ENCODE measurements at places on chromosomes 6 and 20. TPM values are rescaled to one million over a fixed set of nuclear protein-coding genes. Genes with fewer than 3 reads are reported as not detected.

- H3K27ac ChIP-seq = peak overlapping the region; percentile 3
- H3K36me3 ChIP-seq = no peaks in the 10 kb centered on the region
- peaks cover 3% of the 10 kb centered on the region for H3K4me1 ChIP-seq
- H3K4me3 ChIP-seq = no peak overlapping the region
Measured at GRCh38 chr20:18986146-18986830, 172.7 kb downstream of the SCP2D1 start.

RCAN2 gene
- total RNA-seq = 11.7 TPM

KIAA0408 gene
- 55.0 TPM for total RNA-seq

DNA sequence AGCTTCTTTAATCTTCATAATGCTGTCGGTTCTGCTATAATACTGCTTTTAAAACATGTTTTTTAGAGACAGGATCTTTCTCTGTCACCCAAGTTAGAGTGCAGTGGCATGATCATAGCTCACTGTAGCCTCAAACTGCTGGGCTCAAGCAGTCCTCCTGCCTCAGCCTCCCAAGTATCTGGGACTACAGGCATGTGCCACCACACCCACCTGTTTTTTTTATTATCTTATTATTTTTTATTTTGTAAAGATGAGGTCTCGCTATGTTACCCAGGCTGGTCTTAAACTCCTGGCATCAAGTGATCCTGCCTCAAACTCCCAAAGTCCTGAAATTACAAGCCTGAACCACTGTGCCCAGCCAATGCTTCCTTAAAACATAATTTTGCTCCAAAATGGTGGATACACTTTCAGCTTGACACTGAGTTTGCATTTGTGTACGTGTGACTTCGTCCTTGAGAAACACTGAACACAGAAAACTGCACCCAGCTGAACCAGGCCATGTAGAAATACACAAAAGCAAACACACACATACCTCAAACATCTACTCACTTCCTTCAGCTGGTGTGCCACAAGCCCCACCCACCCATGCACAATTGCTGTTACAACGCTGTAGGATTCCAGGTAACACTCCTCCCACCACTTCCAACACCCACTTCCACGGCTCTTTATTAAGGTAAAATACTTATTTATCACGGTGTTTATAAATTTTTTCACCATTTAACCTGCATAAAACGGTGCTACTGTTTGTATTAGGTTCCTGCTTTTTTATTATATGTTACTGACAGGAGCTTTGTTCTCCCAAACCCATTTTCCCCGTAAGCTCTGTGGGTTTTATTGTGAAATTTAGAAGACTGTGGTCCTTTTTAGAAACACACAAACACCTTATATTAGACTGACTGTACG lies 109.1 kb downstream of the TSHZ2 start:
- peaks cover 14% of the 10 kb centered on the region for H3K4me1 ChIP-seq
- DNase-seq = no peak
- no peaks in the 10 kb centered on the region for H3K27me3 ChIP-seq
- H3K27ac ChIP-seq = no peak overlapping the region
- no peak overlapping the region for H3K4me3 ChIP-seq

- H3K27me3 ChIP-seq = no peaks in the 10 kb centered on the region
- H3K4me3 ChIP-seq = no peak overlapping the region
- H3K4me1 ChIP-seq = no peaks in the 10 kb centered on the region
- no peak for DNase-seq
Measured at GRCh38 chr20:7897781-7898364, 42.4 kb downstream of the HAO1 start.

- no peaks in the 10 kb centered on the region for H3K4me1 ChIP-seq
- peaks cover 3% of the 10 kb centered on the region for H3K27me3 ChIP-seq
- H3K4me3 ChIP-seq = no peak overlapping the region
- H3K36me3 ChIP-seq = no peaks in the 10 kb centered on the region
- H3K27ac ChIP-seq = no peak overlapping the region
- DNase-seq = no peak
Measured at GRCh38 chr6:40930555-40930954, 108.5 kb downstream of the UNC5CL start.

DNA sequence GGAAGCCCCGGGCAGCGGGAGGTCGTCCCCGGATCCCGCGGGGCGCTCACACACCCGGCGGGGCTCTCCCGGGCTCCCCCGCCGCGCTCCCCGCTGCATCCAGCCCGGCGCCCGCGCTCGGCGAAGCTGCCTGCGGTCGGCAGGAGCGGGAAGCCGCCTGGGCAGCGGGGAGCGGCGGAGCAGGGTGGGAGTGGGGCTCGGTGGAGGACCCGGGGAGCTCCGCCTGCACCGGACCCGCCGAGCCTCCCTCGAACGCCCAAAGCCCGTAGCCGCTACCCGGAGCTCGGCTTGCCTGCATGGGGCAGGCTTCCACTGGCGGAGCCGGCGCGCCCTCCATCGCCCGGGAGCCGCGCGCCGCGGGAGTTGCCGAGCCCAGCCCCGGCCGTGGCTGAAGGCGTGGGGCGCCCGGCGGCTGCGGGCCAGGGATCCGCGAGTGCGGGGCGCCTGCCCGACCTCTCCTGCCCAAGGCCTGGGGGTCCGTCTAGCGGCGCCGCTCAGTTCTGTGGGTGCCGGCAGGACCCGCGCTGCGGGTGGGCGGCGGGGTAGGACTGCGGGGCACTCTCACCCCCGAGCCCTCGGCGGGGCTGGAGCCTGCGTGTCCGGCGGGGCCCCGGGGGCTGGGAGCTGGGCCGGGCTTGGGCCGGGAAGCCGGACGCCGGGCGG lies 671 bp downstream of the CDH4 start:
- H3K4me1 ChIP-seq = no peaks in the 10 kb centered on the region
- no peaks in the 10 kb centered on the region for H3K36me3 ChIP-seq
- H3K4me3 ChIP-seq = no peak overlapping the region
- H3K27me3 ChIP-seq = peaks cover 76% of the 10 kb centered on the region
- no peak overlapping the region for H3K27ac ChIP-seq

SENP6 gene
- total RNA-seq = 81.7 TPM

- DNase-seq = no peak
- no peaks in the 10 kb centered on the region for H3K27me3 ChIP-seq
- H3K36me3 ChIP-seq = peaks cover 79% of the 10 kb centered on the region
- peaks cover under 1% of the 10 kb centered on the region for H3K4me1 ChIP-seq
Measured at GRCh38 chr20:62893700-62894099, 32.1 kb upstream of the TCFL5 start.

DNA sequence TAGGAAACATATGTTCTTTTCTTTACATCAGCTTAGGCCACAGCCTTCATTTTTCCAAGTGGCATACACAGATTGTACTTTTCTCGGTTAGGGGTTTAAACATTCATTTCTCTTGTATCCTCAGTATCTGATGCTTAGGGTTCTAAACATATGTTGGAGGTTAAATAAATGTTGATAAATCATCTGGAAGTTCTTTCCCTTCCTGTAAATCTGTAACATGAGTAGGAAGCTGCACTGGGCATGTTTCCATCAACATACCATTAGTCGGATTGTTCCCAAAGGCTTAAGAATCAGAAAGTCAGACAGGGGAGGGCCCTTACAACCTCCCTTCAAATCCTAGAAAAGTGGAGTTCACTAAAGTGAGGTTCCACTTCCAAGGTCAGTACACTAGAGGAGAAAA lies 54.8 kb upstream of the BCLAF1 start:
- no peak overlapping the region for H3K4me3 ChIP-seq
- H3K27me3 ChIP-seq = no peaks in the 10 kb centered on the region

DNA sequence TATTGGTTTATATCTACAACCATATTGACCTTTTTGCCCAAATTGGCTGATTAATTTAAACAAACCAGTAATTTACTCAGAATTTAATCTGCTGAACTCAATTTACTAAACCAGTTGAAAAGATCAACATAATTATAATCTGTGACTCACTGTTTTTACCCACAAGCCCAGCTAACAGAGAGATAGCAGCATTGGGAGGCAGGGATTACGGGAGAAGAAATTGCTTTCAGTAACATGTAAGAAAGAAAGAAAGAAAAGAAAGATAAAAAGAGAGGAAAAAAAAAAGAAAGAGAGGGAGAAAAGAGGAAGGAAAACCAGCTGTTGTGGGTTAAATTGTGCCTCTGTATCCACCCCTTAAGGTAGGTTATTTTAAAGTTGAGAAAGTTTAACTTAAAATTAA lies 13.3 kb upstream of the RHAG start:
- H3K27ac ChIP-seq = no peak overlapping the region
- no peaks in the 10 kb centered on the region for H3K36me3 ChIP-seq
- no peaks in the 10 kb centered on the region for H3K4me1 ChIP-seq
- no peak overlapping the region for H3K4me3 ChIP-seq
- H3K27me3 ChIP-seq = no peaks in the 10 kb centered on the region

GRCh38 chr6:43005844-43006243 lies 7.9 kb downstream of the MEA1 start:
- no peaks in the 10 kb centered on the region for H3K4me1 ChIP-seq
- H3K27me3 ChIP-seq = no peaks in the 10 kb centered on the region
- DNase-seq = no peak
- H3K27ac ChIP-seq = no peak overlapping the region
- H3K36me3 ChIP-seq = peaks cover 43% of the 10 kb centered on the region

DNA sequence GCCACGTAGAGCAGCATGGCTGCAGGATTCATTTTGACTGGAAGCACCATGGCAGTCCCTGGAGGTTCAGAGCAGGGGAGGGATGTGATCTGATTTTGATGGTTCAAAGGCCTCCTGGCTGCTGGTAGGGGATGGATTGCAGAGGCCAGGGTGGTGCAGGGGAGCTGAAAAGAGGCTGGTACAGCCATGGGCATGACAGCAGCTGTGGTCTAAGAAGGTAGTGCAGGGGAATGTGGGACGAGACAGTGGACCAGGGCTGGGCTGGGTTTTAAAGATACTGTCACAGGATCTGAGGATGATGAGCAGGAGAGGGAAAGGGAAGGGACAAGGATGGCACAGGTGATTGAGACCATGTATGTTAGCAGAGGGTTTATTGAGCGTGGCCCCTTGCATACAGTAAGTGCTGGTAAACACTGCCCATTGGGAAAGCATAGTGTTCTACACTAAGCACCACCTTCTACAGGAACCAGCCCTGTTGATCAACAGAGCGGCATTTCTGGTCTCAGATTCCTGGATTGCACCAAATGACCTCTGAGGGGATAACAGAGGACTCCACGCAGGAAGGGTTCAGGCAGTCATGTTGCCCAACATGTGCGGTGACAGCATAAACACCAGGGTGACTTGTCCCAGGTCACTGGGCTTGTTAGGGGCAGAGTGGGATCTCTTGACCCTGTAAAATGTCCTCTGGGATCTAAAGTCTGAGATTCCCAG lies 14.5 kb upstream of the SIRPA start:
- peaks cover 6% of the 10 kb centered on the region for H3K4me1 ChIP-seq
- no peak overlapping the region for H3K27ac ChIP-seq
- no peak for DNase-seq
- no peak overlapping the region for H3K4me3 ChIP-seq
- no peaks in the 10 kb centered on the region for H3K36me3 ChIP-seq

WFDC12 gene
- 1.8 TPM for total RNA-seq

DNA sequence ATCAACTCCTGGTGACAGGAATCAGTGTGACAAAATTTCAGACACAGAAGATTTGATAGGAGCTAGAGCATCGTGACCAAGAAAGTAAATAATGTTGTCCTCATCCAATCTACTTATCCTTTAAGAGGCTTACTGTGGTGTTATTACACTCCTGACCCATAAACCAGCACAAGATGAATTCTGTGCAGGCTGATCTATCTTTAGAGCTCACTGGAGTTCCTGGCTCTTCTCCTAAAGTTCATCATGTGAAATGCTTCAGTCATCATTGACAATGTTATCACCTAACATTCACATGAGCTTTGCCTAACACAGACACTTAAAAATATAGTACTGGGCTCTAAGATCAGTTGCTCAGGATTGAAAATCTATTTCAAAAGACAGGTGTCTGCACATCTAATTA lies 271.0 kb upstream of the HSF2 start:
- H3K36me3 ChIP-seq = no peaks in the 10 kb centered on the region
- H3K27ac ChIP-seq = no peak overlapping the region
- no peaks in the 10 kb centered on the region for H3K27me3 ChIP-seq

MTFR2 gene
- 1.4 TPM for total RNA-seq
